Activated CD4-positive, alpha-beta T cell treated with anti-CD3 and anti-CD28 coated beads for 24 hours (primary cell): ENCODE measurements at places on chromosomes 5 and 9.

DNA sequence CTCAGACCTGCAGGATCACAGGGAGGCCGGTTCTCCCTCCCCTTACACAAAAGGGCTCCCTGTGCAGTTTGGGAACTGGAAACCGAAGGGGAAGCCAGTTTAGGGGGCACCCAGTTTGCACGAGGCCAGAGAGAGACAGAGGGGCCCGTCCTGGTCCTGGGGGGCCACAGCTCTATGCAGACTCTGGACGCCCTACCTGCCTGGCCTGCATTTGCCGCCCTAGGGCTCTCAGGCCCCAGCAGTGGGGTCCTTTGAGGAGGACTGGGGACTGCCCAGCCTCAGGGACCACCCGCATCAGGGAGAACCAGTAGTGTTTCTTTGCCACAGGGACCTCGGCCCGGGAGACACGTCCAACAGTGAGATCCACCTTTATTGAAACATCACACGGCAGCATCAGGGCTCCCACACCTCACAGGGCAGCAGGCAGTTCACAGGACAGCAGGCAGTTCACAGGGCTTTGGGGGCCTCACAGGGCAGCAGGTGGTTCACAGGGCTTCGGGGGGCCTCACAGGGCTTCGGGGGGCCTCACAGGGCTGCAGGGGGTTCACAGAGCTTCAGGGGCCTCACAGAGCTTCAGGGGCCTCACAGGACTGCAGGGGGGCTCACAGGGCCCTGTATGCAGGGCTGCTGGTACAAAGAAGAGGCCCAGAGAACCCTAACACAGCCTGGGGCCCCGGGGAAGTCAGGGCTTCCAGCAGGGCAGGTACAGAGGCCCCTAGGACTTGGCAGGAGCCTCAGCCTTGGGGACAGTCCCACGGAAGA, 648 bp upstream of the NSMF start:
- DNase-seq = no peak

GRCh38 chr9:114001410-114001685, 76.8 kb downstream of the AMBP start:
- DNase-seq = no peak

- DNase-seq = no peak
These were observed 17.4 kb downstream of the GPX3 start for GRCh38 chr5:151037561-151038411.

- DNase-seq = no peak
These were observed 12.7 kb upstream of the PLEKHG4B start for GRCh38 chr5:79263-79662.

DNA sequence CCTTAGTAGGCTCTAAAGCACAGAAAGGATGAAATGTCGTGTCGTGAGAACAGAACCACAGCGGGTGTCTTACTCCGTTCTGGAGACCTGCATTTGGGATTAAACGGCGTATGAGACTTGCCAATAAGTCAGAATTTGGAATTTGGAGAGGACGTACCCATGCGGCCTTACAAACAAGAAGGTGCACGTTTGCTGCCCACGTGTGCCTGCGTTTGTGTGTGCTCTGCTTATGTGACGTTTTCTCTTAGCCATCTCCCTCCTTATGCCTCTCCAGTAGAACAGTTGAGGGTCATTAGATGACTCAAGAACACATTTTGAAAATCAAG, 171.6 kb upstream of the OTULINL start:
- no peak for DNase-seq

DNA sequence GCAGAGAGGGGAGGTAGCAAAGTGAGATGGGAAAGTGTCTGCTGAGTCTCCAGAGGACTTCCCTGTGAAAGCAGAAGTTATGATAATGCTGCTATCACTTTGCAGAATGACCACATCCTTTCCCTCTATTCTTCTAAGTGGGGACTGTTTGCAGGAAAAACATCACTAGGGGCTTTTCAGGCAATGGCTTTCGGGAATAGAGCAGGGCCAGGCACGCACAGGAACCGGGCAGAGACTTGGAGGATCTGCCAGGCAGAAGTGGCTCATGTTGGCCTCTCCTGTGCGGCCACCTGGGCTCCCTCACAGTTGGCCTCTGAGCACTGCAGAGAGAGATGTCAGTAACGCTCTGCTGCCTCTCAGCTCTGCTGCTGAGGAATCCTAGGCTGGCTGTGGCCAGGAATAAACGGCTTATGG, 214.7 kb downstream of the MAST4 start:
- no peak for DNase-seq

DNA sequence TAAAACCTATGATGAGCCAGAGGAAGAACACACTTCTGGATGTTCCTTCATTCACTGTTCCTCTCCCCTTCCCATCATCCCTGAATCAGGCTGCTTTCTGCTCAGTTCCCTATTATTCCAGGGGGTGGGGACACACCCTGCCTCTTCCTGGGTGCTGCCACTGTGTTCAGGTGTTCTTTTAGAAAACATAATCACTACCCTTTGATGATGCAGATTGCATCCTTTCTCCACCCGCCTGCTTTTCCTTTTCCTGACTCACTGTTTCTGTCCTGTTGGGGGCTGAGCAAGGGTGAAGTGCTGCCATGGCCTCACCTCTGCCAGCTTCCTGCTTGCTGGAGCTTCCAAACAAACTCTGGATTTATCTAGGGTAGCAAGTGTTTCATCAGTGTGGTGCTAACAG, 331.9 kb upstream of the GRIA1 start:
- DNase-seq = no peak

DNA sequence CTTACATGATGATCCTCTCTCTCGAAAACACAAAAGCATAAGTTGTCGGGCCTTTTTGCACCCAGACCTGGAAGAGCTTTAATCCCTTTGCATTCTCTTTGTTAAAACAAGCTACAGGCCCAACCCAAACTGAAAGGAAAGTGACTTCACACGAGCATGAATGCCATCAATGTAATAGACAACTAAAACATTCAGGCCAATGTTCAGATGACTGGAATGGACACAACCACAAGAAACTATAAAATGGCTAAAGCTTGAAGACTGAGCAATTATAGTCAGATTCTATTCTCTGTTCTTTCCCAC, 45.5 kb downstream of the RFX3 start:
- DNase-seq = no peak

- DNase-seq = no peak
These were observed 12.8 kb downstream of the TENT4A start for GRCh38 chr5:6726006-6726405.

- no peak for DNase-seq
These were observed 5.3 kb downstream of the CDKN2AIPNL start for GRCh38 chr5:134406390-134406789.

DNA sequence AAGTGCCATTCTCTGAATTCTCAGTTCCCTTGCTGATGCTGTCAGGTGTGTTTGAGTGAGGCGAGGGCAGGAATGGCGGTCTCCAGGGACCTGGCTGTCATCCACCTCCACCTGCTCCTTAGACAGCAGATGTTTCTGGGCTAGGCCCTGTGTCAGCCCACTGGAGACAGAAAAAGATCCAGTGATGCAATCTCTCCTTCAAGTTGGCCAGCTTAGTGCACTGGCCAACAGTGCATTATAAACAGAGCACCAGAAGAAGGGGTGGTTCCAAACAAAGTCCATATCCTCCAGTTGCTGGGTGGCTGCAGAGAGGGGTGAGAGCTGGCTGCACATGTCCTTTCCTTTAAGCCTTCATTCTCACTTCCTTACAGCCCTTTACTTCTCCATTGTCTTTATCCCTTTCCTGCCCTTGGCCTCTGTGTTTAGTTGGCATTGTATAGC, 26.5 kb downstream of the NANS start:
- DNase-seq = no peak

DNA sequence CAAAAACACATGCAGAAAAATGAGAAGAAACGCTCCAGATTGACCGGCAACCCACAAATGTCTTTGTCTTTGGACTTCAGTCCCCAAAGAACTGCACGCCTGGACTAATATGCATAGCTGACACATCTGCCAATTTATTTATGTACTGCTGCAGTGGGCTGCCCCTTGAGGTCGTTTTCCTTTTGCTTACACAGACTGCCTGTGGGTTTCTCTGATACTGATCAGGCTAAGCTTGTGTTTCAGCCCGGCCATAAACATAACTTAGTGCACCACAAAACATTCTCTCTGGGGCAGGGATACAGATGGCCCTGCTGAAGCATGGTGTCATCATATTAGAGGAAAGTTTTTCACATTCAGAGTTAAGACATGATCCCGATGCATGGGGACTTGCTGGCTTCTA, 75.4 kb downstream of the NUDT12 start:
- no peak for DNase-seq

- DNase-seq = no peak
These were observed 168.7 kb downstream of the KDM4C start for GRCh38 chr9:6926436-6926835.
